ENCODE measurements at places on chromosomes 7 and 10.

- no peak for DNase-seq
Measured at GRCh38 chr10:34811126-34811967, 3.7 kb downstream of the PARD3 start.

DNA sequence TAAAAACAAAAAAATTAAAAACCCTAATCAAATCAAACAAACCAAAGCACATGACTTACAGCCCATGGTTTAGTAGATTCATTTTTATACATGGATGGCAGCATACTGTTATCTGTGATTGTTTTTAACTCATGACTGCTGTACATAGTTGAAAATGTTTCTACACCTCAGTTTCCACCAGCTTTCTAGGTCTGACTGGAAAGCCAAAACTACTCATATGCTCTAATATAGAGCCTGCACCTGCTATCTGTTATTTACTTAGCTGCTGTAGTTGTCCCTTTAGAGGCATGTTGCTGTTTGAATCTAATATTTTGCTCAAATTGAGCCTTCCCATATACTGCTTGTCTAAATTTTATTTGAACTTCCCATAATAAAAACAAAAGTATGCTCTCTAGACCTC, 289.9 kb upstream of the LRRN3 start:
- DNase-seq: no peak

DNA sequence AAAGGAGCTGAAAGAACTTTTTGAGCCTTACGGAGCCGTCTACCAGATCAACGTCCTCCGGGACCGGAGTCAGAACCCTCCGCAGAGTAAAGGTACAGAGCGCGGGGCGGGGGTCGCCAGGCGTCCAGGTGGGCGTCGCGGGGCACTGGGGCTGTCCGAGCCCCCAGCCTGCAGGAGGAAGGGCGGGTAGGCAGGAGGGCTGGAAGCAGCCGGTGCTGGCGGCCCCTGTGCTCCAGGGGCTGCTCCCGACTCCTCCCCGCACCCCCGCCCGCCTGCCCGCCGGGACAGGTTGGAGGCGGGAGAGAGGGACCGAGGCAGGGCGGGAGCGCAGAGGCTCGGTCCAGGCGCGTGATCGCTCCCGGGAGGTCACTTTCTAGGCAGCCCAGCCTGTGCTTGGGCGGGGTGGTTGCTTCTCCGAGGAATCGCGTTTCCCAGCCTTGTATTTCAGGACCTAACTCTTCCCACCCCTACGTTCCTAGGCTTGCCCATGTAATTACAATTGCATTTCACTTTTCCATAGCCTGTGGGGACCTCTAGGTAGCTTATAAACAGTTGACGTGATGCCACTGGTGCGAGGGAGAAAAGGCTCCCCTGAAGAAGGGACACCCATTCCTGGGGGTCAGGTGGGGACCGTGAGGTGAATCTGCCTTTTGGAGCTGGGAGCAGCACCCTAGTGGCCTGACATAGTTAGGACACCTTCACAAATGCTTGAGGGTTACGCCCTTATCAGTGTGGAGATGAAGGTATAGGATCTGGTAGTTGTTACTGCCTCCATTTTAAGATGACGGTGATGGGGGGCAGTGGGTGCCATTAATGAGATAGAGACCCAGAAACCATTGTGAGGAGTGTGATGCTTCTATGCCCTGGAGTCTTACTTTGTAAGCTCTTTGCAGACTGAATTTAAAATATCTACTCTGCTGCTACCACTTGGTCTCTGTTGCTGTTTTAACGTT, 148.2 kb downstream of the CELF2 start:
- DNase-seq: peak; percentile 5

- DNase-seq: no peak
Measured at GRCh38 chr7:64946772-64947171, 43.7 kb downstream of the ZNF273 start.

All from A549 (cell line).